ENCODE measurements at places on chromosomes 13 and 19.

DNA sequence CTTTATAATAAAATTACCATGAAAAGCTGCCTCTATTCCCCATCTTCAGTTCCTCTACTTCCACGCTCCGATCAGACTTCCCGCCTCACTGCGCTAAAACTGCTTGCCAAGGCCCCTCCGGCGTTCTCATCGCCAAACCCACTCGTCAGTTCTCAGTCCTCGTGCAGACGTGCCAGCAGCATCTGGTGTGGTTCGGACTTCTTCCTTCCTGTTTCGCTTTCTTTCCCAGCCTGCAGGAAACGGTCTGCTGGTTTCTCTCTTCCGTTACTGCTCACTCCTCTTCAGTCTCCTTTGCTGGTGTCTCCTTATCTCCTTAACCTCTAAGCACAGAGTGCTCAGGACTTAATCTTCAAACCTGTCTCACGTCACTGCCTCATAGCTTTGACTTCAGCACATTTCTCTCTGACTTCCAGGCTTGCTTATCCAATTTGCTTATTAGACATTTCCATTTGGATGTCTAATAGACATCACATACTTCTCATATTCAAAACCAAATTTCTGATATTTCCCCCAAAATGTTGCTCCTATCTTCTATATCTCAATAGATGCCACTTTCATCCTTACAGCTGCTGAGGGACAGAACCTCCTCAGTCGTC lies 40.3 kb downstream of the RCBTB2 start:
- DNase-seq = peak; percentile 71

GRCh38 chr19:17457616-17458015 lies 3.1 kb downstream of the NXNL1 start:
- no peak for DNase-seq

DNA sequence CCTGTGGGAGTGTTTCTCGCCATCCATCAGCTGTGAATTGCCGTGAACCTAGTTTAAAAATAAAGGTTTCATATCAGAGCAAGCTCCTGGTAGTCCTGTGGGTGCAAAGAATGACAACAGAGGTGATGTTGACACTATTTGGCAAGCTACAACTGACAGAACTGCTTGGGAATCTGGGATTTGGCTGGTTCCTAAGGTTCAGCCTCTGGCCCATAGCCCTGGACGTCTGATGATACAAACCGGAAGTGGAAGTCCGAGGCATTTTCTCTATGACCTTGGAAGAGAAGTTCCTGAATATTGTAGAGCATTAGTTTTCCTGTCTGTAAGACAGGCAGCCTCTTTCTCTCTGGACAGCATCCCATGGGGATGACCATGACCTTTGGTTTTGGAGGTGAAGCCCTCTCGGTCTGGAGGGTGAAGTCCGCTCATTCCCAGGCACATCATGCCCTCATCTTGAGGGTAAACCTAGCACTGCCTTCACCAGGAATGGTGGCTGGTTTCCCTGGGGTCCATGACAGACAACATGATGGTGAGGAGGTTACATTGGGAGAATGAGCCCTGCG lies 29.1 kb downstream of the GATAD2A start:
- DNase-seq = no peak

DNA sequence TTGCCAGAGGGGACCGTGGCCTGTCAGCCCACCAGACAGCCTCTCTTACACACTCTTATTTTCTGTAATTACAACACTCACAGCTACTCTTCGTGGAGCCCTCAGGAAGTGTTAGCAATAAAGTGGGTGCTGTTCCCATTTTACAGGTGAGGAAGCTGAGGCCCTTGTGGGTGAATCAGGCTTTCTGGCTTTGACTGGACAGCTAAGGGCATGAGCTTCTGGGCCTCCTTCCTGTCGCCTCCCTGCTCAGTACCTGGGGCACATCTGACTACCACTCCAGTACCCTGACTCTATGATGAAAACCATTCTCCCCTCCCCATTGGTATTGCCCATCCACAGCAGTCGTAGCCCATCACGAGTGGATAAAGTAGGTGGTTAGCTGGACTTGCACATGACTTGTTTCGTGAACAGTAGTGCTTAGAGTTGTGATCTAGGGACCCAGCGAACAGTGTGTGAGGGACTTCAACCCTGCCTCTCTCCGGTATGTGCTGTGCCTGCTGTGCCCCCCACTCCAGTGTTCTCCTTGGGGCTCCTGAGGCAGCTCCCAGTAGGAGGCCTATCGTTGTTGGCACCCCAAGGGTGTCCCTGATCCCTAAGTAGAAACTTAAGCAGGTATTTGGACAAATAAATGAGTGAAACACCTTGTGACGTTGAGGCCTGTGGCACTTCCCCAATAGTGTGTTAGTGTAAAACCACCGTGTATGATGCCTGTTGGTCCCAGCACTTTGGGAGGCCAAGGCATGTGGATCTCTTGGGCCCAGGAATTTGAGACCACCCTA lies 38.6 kb downstream of the GATAD2A start:
- no peak for DNase-seq

Data from CD4-positive, CD25-positive, alpha-beta regulatory T cell (primary cell).